ENCODE measurements at places on chromosomes 3 and 15.

DNA sequence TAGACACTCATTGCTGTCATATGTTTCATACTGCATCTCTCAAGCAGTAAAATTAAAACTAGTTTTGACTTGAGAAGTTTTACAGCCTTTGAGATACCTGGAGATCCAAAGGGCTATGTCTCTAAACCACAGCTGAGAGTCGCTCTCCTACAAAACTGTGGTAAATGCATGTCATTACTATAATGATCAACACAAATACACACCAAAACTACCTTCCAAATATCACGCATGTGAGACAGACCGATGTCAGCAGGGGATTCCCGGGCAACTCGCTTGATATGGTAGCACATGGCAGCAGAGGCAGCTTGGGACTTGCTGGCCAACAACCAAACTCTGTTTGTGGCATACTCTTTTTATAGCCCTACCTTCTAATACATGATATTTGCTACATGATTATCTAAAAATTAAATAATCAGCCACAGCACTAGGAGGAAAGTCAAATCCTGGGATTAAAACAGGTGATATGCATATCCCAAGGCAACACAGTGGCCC is 56.3 kb downstream of the PDZRN3 start:
- no peak for DNase-seq

DNA sequence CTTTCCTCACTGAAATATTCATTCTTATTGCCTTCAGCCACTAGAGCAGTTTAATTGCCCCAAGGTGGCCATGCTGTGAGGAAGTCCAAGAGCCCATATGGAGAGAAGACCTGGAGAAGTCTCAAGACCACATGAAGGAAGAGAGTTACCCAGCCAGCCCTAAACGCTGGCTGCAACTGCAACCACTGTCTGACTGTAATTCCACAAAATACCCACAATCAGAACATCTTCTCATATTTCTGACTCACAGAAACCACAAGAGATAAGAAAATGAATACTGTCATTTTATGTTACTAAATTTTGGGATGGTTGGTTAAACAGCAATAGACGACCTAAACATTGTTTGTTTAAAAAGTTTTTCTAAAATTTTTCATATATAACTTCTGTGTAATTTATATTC is 14.7 kb upstream of the SST start:
- DNase-seq = no peak

DNA sequence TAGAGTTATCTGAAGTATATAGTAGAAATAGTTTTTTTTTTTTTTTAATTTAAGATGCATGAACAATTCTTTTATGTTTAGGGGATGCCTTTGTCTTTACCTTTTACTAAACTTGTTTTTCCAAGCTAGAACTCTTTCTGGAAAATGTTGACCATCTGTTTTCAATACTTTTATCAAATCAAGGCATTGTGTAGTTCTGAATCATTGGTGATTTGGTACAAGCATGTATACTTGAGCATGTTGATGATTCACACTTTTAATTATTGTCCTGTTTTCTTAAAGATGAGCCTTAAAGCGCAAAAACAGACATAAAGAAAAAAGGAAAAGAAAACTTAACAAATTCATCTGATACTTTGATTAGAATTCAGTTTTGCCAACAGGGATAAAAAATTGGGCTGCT is 28.3 kb downstream of the PDCD6IP start:
- no peak for DNase-seq

DNA sequence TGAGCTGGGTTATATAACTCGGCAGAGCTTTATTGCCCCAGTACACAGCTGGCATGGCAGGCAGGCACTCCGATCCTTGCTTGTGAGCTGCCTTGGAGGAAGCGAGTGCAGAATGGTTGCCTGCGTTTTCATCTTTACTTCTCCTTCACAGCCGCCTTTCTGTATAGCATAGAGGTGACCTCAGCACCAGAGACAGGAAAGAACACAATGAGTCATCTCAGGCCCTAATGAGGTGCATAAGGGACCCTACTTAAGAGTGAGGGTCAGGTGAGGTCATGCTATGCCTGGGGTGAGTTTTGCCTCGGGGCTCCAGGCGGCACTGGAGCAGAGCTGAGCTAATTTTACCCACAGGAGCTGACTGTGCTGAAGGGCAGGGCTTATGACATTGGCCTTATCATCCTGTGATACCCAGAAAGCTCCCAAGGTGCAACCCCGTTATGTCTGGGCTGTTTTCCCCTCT is 43.5 kb downstream of the LPP start:
- no peak for DNase-seq

DNA sequence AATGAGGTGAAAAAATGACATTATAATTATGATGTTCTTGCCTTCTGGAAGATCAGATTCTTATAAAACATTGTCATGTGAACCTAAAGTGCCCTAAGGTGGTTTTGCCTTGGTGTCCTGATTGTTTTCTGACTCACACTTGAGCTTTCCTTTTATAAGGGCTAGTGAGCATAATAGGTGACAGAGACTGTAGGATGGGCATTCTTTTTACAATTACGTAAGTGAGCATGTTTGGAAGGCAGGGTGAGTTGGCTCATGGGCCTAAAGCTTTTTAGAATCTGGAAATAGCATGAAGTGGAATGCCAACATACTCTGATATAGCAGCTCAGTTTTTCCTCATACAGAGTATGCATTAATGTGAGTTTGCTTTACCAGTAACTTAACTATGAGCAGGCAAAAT is 41.2 kb downstream of the CRYBG3 start:
- DNase-seq = no peak

GRCh38 chr15:82803793-82804574 is 1.9 kb downstream of the FSD2 start:
- no peak for DNase-seq
